Astrocyte of the cerebellum (primary cell): ENCODE measurements at places on chromosomes 11 and 22.

- DNase-seq = no peak
Observed at GRCh38 chr11:126354631-126355323, 709 bp upstream of the ST3GAL4 start.

- DNase-seq = peak; percentile 8
Observed at GRCh38 chr22:40694411-40694810, 15.1 kb downstream of the MCHR1 start.

- DNase-seq = no peak
Observed at GRCh38 chr11:124804884-124805283, 4.7 kb upstream of the MSANTD2 start.

- no peak for DNase-seq
Observed at GRCh38 chr11:123056835-123057491, 5.0 kb downstream of the HSPA8 start.

DNA sequence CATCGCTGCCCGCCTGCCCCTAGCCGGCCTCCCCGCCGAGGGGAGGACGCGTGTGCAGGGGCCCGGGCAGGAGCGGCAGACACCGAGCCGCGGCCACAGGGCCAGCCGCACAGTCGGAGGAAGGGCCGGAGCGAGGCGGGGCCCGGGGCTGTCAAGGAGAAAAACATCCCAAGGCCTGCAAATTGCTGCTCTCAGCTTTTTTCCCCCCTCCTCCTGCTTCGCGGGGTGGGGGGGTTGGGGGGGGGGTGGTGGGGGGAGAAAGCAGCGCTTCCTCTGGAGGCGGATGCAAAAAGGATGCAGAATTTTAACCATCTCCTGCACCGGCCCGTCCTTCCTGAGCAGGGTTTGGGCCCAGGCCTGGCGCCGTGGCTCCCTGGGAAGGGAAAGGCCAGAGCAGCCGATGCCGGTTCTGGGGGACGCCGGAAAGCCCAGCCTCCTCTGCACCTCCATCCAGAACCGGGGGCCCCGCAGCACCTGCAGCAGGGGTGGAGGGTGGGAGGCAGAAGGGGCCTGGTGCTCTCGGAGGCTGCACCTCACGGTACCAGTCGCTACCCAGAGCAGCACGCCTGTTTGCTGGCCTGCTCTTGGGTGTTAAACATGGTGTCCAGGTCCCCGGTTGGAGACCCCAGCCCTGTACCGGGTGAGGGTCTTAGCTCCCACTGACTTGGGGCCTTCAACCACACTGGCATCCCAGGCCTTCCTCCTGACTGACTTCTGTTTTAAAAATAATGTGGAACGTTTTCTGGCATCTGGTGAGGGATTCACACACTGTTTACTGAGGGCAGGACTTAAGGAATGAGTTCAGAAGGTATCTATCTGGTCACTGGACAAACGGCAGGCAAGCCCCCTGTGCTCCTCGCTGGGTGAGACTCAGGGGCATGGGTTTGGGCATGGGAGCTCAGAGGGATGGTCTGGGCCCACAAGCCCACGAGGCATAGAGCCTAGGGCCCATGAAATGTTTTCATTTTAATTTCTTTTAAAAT, 77.4 kb upstream of the WNT7B start:
- DNase-seq = no peak

DNA sequence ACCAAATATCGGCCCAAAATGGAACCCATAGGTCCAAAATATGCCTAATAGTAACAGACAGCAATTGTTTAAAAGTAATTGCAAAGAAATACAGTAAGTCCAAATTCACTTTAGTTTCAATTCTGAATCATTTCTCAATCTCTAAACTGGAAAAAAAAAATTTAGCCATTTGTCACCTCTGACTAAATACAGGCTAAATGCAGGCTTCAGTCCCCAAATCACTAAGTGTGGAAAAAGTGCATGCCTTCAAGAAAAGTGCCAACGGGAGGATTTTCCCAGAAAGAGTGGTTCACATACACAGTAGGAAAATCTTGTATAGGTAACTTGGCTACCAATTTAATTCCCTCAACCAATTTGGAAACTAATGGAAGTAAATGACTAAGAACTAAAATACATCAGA, 35.7 kb downstream of the SIK3 start:
- DNase-seq = no peak

GRCh38 chr22:46757104-46757503, 5.3 kb upstream of the TBC1D22A start:
- no peak for DNase-seq

DNA sequence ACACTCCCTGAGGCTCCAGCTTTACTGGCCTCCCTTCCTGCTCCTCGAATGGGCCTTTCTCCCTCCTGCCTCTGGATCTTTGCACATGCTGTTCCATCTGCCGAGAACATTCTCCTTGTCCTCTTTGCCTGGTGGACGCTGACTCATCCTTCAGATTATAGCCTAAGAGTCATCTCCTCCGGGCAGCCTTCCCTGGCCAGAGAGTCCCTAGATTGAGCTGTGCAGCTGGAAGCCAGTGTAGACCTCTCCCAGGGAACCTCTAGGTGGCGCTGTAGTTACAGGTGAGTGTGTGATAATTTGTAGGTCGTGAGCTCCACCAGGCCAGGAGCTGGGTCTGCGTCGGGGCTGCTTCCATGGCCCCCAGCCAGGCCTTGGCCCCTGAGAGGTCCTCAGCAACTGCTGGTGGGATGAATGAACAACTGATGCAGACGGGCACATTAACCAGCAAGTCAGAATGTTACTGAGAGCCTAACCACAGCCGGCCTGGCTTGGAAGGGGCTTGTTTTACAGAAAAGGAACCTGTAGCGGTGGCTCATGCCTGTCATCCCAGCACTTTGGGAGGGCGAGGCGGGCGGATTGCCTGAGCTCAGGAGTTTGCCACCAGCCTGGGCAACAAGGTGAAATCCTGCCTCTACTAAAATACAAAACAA, 8.7 kb downstream of the PNPLA5 start:
- DNase-seq = peak; percentile 40

DNA sequence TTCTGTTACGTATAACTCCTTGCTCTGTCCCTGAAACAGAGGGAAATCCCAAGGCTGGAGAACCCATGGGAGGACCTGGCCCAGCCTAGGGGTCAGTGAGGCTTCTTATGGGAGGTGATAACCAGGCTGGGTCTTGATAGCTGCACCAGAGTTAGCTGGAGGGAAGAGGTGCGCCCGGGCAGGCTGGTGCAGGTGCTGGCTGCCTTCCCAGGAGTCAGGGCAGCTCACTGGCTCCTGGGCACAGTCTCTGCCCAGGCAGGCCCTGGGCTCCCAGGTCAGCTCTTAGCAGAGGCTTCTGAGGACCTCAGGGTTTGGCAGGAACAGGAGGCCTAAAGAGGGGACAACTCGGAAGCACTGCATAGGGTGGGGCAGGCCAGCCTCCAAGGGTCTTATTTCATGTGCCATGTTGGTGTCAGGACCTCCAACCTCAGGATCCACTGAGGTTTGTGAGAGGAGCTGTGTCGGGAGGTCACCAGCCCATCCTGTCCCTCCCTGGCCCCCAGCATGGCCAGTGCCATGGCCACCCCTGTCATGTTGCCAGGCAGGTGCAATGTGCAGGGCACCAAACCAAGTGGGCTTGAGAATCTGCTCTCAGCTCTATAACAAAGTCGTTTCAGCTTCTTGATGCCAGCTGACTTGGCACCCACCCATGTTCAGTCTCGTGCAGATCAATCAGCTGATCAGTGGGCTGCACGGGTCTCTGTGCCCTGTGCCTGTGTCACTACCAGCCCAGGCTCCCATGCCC, 20.5 kb upstream of the CELSR1 start:
- DNase-seq = no peak

- DNase-seq = no peak
Observed at GRCh38 chr11:12052676-12053605, 44.5 kb upstream of the DKK3 start.

DNA sequence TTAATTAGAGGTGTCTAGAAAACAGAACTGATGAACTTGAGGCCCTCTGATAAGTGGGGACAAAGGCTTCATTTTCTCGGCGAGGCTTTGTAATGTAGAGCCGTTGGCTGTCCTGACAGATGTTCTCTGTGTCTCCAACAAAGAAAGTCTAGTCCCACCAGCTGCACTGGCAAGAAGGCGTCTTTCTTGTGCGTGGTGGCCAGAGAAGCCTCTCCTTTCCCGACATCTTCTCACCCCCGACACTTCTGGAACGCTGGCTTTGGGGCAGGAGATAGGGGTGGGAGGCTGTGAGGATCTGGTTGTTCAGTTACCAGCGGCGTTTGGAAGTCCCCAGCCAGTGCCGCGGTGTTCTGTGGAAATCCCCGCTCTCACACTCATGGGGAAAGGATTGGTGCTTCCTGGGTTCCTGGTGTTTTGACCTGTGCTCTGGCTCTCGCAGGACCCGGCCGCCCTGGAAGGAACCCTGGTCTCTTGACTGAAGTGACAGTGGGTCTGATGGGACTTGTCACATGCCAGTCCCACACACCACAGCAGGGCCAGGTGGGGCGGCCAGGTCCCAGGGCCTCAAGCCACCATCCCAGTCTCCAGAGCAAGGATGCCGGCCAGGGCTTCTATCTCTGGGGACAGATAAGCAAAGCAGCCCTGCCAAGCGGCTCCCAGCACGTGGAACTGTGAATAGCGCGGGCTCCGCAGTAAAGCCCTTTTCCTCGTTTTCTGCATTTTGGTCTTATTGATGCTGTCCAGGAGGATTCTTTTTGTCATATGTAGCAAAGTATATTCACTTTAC, 23.2 kb downstream of the FADS2 start:
- no peak for DNase-seq

DNA sequence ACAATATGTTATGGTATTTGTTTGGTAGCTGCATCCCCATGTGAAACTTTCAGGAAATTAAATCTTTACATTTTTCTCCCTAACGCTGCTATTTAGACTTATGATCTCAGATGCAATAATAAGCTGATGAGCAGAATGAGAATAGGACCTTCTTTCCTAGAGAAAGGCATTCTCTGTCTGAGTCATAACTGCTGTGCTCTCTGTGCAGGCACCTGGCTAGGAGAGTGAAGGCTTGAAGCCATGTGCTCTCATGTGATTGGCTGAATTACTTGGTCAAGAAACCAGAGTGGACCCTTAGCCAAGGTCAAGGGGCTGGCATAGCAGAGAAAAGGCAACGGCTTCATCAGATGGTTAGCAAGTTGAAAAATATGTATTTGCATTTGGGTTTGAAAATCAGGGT, 185.0 kb downstream of the ADAMTS15 start:
- no peak for DNase-seq

DNA sequence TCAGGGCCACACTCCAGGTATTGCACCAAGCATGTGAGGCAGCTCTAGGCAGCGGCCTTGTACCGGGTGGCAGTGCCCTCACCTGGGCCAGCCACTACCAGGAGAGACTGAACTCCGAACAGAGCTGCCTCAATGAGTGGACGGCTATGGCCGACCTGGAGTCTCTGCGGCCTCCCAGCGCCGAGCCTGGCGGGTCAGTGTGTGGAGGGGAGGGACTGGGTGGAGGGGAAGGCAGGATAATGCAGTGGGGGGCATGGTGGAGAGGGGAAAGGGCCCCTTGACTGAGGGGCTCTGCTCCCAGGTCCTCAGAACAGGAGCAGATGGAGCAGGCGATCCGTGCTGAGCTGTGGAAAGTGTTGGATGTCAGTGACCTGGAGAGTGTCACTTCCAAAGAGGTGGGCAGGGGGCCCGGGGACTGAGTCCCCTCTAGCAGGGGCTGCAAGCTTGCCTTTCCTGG, 4.2 kb downstream of the SSH3 start:
- DNase-seq = no peak

DNA sequence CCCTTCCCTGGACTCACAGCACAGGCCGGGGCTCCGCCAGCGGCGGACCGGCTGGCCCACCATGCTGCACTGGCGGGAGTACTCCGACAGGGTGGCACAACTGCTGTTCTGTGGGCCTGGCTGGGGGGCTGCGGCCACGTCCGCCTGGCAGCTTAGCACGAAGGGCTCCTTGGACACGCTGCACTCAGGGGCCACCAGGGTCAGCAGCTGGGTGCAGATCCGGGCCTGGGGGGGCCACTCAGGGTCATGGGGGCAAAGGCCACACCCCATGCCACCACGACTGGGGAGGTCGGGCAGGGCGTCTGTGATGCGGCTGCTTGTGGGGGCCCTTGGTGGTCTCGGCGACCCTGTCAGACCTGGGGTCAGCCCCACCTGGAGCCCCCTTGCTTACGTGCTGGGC, 6.0 kb downstream of the MUC6 start:
- no peak for DNase-seq

- DNase-seq = no peak
Observed at GRCh38 chr22:22394591-22394990, 114.0 kb downstream of the ZNF280B start.

DNA sequence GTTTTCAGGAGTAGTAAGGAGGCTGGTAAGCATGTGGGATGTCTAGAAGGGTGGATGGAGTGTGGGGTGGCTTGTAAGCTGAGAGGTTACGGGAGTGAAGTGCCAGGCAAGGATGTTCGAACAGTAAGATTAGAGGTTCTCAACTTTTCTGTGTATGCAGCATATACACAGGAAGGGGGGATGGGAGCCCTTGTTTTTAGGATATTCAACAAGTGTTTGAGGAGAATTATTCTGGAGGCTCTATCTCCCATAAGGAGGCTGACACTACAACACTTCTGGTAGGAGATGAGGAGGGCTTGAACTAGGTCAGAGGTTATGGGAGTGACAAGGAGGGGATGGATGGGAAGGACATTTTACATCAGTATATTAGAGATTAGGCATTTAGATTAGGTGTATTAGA, 109.5 kb downstream of the TEAD1 start:
- no peak for DNase-seq

- DNase-seq = peak; percentile 9
Observed at GRCh38 chr22:33000342-33001280, 57.6 kb downstream of the SYN3 start.

DNA sequence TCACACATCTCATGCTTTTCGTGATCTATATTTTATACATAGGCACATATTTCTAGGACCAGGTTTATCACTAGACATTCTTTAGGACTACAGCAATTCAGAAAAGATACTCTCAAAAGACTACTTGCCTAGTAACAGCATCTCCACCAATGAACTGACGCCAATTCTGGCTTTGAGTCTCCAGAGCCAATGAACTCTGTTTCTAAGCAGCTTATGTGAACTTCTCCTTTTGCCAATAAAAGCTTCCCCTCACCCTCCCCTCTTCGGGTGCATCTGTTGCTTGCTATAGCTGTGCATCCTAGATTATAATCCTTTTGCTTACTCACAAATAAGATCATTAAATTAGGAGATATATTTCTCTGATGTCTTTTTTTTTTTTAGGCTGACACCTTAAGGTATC, 11.4 kb upstream of the ANKK1 start:
- no peak for DNase-seq

- DNase-seq = no peak
Observed at GRCh38 chr11:69443968-69444364, 37.5 kb upstream of the LINC01488 start.

DNA sequence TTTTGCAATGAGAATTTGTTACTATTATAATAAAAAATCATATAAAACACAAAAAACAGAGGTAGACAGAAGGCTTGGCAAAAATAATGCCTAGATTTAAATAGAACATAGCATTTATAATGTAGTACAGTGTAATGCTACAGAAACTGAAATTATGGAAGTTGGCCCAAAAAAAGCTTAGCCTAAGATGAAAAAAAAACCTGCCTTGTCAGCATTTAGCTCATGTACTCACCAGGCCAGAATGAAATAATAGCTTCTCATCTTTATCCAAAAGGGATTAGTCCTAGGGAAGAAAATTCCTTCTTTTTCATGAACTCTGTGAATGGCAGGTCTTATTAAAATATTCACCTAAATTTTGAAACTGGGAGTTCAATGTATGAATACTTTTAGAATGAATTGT, 951.1 kb downstream of the LRRC4C start:
- DNase-seq = no peak

- DNase-seq = no peak
Observed at GRCh38 chr22:31707519-31707918, 42.4 kb downstream of the PRR14L start.

- DNase-seq = no peak
Observed at GRCh38 chr11:116557282-116557681, 215.5 kb downstream of the BUD13 start.

- DNase-seq = peak; percentile 90
Observed at GRCh38 chr22:19810381-19811201, 44.1 kb downstream of the GNB1L start.
